Erythroblast (primary cell): ENCODE measurements at places on chromosomes 7 and 10.
A peak's percentile ranks its signal among the peaks of the same experiment; 100 is the strongest.

DNA sequence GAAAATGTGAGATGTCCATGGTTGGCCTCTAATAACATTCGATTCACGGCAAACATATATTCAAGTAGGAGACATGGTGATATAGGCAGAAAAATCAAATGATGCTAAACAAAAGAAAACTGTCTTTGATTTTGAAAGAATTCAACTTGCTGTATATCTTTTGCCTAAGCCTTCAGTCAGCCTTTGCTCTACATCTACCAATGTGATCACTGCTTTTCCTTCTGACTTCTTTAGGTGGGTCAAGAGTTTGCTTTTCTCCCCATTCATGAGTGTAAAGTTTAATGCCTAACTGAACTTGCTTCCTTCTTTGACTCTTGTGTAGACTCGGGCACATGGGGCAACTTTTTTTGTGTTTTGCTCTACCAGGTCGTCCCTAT, 417 bp upstream of the HIF1AN start:
- no peak for DNase-seq

GRCh38 chr10:43076876-43077420, at the start of gene RET:
Gene RET, plus strand, starts transcription at chr10:43077069. Its CDS starts 190 bp downstream, at chr10:43077259.
- peak; percentile 43 for DNase-seq

DNA sequence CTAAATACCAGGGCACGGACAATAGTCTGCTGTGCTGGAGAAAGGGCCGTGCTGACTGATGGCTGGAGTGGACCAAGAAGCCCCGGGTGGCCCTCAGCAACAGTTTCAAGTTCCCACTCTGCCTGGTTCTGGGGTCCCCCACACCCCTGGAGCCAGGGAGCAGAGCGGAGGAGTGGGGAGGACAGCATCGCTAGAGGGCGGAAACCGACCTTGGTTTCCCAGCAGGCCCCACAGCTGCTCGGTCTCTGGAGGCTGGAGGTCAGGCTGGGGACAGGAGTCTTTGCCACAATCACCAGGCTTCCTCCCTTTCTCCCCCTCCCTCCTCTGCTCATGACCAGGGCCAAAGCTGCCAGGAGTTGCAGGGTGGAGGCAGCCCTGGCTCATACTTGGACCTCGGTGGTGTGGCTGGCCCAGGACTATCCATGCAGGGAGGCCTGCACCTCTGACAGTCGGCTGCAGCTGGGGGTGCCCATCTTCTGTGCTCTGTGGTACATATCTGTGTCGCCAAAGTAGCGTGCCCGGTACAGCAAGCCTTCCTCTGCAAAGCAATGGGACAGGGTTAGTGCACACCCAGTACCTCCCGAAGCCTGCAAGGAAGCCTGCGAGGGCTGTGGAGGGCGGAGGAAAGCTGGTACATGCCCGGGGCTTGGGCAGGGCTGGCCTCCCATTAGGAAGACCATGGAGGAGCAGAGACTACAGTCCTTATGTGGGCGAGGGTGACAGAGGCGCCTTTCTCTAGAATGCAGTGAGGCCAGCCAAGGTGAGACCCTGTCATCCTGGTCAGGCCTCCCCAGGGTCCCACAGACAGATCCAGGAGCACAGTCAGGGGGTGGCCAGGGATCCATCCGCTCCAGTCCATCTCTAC, 19.1 kb downstream of the DNAJB12 start:
- DNase-seq, result no peak

DNA sequence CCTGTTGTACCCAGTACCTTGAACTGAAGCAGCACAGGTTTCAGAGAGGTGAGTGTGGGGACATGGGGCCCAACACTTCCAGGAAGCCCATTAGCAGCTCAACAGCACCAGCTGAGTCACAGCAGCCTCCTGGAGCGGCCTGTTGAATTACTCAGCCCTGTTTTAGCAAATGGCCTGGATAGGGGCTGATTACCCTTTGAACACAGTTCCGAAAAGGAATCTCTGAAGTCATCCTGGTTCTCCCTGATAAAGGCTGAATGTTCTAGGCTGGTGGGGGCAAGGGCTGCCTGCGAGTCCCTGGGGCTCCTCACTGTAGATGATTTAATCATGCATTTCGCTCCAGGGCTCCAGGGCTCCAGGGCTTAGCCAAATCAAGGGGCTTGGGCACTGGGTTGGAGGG, 287.5 kb downstream of the GRID1 start:
- DNase-seq, result no peak

GRCh38 chr10:3761021-3761686, 23.9 kb downstream of the KLF6 start:
- DNase-seq, result no peak

- DNase-seq, result no peak
Observed at GRCh38 chr10:101091546-101092290, 29.9 kb downstream of the KAZALD1 start.

DNA sequence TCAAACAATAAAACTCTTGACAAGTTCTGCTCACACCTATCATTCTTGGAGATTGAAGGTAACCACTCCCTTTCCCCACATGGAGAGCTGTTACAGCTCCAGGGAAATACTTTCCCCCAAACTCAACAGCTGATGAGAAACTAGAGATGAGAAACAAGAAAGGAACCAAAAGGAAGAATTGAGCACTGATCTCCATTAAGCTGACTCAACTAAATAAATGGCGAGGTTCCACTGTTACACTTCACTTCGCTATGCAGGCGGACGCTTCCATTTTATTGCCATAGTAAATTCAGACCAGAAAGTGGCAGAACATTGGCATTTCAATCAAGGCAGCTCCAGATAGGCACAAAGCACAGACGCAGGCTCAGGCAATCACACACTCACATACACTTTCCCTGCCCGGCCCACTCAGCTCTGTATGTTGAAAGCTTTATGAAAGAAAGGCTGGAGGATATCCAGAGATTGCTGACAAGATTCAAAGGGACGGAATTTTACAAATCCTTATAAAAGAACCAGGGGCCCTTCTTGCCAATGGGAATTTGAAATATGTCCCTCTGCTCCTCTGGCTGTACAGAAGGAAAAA, 11.5 kb upstream of the YAE1 start:
- DNase-seq, result no peak

- DNase-seq, result no peak
Observed at GRCh38 chr7:37176079-37176478, 272.6 kb downstream of the ELMO1 start.

DNA sequence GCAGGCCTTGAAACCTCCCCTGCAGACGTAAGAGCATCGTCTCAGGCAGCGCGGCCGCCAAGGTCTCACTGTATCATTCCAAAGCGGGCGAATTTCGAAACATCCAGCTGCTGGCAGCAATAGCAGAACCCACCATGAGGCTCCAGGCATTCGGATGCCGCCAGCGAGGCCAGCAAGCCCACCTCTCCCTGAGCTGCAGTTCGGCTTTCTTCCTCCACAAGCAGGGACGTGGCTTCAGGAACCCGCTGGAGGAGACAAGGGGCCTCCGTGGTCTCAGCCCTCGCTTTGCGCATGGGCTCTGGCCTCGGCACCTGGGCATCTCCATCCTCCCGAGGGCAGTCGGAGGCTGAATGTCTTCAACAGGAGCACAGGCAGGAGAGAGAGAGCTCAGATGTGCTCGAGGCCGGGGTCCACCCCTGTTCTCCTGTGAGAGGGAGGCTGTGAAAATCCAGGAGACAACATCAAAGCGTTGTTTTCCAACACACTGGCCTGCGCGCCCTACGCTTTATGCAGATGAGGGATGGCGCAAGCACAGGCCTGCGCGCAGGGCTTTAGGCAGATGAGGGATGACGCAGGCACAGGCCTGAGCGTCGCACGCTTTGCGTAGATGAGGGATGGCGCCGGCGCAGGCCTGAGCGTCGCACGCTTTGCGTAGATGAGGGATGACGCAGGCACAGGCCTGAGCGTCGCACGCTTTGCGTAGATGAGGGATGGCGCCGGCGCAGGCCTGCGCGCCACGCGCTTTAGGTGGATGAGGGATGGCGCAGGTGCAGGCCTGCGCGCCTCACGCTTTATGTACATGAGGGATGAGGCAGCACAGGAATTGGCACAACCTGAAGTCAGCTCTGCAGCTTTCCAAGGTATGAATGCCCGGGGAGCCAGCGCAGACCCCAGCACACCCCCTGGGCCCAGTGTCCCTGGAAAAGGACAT, 103.2 kb downstream of the WDR37 start:
- no peak for DNase-seq

DNA sequence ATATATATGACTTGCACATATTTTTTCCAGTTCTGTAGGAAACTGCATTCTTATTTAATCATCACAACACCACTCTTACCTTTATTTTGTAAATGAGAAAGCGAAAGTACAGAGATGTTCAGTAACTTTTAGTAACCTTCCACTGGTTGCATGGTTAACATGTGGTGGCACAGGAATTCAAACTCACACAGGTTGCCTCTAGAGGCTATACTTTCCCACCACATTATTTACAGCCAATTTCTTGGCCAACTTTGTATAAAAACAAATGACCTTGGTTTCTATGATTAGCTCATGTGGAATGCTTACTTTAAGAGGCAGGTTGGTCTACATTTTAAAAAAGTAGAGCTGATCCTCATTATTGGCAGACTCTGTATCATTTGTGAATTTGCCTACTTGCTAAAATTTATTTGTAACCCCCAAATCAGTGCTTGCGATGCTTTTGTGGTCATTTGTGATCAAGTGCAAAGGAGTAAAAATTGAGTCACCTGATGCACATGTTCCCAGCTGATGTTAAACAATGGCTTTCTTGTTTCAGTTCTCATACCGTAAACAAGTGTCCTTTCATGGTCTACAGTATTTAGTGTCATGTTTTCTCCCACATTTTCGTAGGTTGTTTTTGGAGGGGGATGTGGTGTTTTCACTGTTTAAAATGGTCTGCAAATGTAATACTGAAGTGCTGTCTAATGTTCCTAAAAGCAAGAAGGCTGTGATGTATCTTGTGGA, 14.8 kb downstream of the BBS9 start:
- no peak for DNase-seq

- DNase-seq, result no peak
Observed at GRCh38 chr7:96188174-96188581, 133.7 kb downstream of the SLC25A13 start.

DNA sequence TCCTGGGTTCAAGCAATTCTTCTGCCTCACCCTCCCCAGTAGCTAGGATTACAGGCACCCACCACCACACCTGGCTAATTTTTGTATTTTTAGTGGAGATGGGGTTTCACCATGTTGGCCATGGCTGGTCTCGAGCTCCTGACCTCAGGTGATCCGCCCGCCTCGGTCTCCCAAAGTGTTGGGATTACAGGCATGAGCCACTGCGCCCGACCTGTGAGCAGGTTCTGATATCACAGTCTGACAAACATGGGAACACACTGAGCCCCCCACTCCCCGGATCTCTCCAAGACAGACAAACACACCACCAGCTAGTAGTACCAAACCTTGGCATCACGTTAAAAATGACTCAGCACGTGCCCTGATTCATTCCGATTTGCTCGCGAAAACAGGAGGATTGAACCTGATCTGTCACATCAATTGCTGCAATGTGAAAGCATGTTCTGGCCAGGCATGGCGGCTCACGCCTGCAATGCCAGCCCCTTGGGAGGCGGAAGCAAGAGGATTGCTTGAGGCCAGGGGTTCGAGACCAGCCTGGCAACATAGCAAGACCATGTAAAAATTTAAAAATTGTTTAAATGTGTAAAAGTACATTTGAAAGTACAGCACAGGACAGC, 106.5 kb downstream of the SMURF1 start:
- DNase-seq, result no peak

DNA sequence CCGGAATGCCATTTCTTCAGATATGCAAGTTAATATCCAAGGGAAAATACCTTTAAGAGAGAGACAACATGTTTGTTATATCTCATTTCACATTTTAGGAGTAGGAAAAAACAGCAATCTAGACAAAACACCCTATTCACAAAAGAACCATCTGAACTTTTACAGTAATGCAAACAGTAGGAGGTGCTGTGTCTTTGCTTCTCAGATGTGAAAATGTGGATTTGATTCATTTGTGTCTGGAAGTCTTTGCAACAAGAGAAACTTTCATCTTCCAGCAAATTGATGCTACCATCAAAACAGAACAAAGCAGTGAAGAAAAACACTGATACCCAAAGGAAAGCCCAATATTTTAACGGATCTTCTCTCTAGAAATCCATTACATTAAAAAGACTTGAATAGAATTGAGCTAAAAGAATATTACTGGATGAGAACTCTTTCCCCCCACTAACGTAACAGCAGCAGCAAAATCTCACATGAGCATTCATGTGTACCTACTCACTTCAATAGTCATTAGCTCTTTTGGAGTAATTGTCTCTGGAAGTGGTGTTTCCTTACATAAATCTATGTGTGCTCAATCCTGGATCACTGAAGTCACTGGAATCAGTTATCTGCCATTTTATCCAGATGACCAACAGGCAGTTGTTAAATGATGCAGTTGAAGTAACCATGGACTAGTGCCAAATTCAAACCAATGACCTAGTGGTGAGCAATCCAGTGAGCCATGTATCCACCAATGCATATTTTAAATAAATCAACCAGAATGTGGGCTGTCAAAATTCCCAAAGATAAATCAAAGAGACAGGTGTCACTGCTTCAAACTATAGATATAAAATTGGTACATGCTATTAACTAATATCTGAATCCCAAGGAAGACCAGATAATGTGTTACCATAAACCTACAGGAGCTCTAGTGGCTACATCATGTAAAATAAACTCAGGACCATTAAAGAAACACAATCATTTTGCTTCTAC, 1.8 kb downstream of the SEMA3C start:
- DNase-seq, result peak; percentile 18

GRCh38 chr10:43570971-43571370, 3.4 kb downstream of the ZNF239 start:
- DNase-seq, result no peak

GRCh38 chr7:43491984-43492383, 90.9 kb upstream of the STK17A start:
- no peak for DNase-seq

- DNase-seq, result no peak
Observed at GRCh38 chr10:63772491-63772890, 251.3 kb downstream of the REEP3 start.

DNA sequence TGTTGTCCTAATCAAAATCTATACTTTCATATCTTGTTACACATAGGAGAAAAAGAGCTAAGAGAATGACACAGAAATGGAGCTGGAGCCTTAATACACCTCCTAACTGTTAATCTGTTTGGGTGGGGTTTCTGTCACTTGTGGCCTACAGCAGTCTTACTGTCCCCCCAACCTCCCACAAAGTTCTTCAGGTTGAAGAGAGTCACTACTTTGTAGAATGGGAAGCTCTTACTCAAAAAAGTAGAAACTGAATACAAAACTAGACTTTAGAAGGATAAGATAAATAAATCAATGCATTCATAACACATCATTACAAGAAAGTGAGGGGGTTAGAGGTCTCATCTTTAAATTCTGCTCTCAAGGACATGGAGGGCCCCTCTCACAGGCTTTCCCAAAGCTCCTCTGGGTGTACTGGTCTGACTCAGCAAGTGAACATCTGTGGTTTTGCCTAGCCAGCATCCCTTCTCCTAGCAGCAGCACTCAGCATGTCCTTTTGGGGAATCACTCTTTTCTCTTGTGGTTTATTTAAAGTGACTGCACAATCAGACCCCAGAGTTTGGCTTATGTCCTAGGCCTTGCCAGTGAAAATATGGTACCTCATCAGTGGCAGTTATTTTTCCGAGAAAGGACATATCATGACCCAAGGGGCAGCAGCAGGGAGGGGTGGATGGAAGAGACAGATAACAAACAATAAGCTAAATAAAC, 2.0 kb upstream of the BLVRA start:
- DNase-seq, result peak; percentile 90

- DNase-seq, result no peak
Observed at GRCh38 chr7:115352375-115352774, 430.5 kb downstream of the MDFIC start.

GRCh38 chr10:109933984-109934565, 10.8 kb upstream of the XPNPEP1 start:
- DNase-seq, result no peak
